Stimulated activated CD8-positive, alpha-beta memory T cell treated with anti-CD3 and anti-CD28 coated beads, Interleukin-7, amount 100 ng/mL, for 1 hour (primary cell): ENCODE measurements at places on chromosomes 11 and 22.

GRCh38 chr11:77190331-77191075 is 62.5 kb downstream of the MYO7A start:
- no peak for DNase-seq

DNA sequence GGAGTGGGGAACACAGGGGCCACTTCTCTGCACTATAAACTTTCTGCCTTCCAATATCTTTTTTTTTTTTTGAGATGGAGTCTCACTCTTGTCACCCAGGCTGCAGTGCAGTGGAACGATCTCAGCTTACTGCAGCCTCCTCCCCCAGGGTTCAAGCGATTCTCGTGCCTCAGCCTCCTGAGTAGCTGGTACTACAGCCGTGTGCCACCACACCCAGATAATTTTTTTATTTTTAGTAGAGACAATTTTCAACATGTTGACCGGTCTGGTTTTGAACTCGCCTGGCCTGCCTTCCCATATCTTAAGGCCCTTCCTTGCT is 1.7 kb downstream of the SLC3A2 start:
- no peak for DNase-seq

DNA sequence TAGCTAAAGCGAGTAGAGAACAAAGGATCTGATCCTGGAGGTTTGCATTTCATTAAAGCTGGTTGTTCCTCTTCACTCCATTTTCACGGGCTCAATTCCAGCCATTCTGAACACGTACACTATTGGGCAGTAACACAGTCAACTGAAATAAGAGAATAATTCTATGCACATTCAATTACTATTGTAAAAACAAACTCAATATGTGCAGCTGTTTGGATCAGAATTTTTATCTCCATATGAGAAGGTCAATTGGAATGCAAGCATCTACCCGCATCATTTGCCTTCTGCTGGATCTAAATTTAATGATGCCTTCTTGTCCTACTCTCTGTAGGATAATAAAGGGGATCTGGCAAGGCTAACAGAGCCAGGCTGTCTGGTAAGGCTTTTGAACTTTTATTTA is 562.8 kb upstream of the CCDC179 start:
- no peak for DNase-seq

DNA sequence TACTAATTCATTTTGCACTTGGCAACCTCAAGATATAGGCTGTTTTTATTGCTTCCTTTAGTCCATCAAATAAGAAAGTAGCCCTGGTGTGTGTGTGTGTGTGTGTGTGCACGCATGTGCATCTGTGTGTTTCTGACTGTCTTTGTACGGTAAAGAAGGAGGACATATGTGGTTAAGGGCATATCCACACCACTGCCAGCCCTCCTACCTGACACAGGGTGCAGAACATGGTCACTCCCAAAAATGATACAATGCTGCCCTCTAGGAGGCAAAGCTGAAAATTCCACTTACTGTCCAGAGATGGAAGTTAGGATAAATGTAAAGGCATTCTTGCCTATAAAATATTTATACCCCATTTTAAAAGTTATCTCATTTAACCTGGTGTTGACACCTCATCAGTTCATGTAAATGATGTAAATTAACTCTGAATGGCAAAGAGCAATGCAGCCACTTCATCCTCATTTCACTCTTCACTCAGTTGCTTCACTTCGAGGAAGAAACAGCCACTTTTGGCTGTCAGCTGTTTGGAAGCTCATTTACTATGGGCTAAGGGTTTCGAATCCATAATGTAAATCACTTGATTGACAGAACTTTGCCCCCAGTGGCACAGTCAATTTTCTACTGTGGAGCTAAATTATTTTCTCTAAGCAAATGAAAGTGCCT is 83.1 kb upstream of the MTNR1B start:
- DNase-seq, result no peak

- DNase-seq, result no peak
Measured at GRCh38 chr11:16778286-16778685, 39.8 kb downstream of the C11orf58 start.

GRCh38 chr11:134252346-134253187 is 585 bp downstream of the THYN1 start:
- DNase-seq, result no peak

DNA sequence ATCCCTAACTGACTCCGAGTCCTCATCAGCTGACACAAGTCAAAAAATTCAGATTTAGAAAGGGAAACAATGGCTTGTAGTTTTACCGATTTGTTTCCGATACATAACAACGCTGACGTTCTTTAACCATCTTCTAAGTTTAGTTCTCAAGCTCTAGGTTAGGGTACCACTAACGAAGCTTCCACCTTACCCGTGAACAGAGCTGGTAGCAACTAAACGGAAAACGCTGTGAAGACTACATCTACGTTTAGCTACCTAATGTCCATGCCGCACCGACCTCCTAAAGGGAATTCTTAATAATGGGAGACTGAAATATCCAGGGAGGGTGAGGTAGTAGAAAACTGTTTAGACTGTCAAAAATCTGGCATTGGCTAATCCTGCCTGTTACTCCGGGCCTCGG is 1.0 kb downstream of the NUP98 start:
- no peak for DNase-seq

GRCh38 chr11:7604331-7604955 is 68.9 kb downstream of the CYB5R2 start:
- DNase-seq, result no peak
